Activated T-helper 1 cell treated with anti-CD3 and anti-CD28 coated beads, Interleukin-12 subunit alpha, Interleukin-12 subunit beta, Interleukin-2, Interleukin-4 antibody, amounts not matched to agents 30 ng/mL and 10 ng/mL and 1 ng/mL, durations not matched to agents 14 hours and 24 hours and 36 hours (primary cell): ENCODE measurements at places on chromosomes 16 and 17.

DNA sequence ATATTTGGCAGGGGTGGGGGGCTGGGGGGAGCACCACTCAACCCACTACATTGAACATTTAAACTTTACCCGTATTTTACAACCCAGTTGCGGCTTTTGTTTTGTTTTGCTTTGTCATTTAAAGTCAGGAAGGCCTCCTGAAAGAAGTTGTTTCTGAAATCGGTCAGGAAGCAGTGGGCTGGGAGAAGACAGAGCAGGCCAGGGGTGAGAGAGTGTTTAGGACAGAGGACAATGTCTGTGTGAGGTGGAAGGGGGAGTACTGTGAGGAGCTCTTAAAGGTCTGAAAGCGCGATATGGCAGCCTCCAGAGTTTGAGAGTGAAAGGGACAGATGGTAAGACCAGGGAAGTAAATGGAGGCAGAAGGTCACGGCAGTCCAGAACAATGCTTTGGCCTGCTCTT is 6.1 kb upstream of the WFIKKN2 start:
- DNase-seq, result no peak

DNA sequence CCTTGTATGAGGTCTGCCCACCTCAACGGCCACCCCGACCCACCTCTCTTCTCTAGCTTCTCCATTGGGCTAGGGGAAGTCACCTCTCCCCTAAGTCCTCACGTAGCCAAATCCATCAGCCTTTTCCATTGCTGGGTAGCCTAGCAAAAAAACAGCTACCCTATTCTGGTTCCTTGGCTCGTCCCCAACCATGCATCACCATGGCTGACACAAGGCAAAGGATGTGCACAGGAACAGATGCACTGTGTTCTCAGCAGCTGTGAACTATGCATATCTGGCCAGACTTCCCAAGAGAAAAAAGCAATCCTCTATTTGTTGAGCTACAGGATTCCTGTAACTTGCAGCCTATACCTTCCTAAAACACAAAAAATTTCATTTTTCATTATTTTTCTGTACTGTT is 22.0 kb upstream of the FLCN start:
- DNase-seq, result no peak

DNA sequence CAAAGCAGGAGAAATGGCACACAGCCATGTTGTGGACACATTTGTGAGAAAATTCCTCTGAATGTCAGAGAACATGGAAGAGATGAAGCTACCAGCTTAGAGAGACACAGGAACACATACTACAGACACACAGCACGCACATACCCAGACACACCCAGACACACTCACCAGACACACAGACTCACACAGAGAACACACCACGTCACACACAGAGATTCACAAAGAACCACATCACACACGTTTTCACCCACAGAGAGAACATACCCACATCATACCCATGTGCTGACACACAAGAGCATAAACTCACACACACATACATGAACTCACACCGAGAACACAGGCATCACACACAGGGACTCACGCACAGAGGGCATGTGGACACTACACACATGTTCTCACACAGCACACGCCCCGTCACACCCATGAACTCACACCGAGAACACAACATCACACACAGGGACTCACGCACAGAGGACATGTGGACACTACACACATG is 124.9 kb downstream of the METRNL start:
- DNase-seq, result peak; percentile 0

DNA sequence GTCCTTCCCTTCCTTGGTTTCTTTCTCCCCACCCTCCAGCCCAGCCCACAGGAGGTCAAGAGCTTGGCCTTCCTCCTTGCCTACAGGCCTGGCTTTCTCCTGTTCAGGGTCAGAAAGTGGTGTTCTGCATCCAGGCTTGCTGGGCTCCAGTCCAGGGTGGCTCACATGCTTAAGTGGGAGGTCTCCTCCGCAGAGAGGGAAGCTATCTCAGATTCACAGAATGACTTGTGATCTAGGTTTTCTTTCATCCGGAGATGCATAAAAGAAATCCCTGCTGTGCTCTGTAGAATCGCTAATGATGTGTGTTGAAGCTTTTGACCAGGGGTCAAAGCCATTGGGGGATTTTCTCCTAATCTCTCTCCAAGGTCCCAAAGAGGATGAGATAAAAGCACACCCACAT is 382.3 kb upstream of the EEF2KMT start:
- DNase-seq, result no peak

- no peak for DNase-seq
Measured at GRCh38 chr17:42050393-42051012, at the start of gene C17orf113. Gene C17orf113, minus strand, starts transcription at chr17:42050601. Its CDS starts 7,225 bp downstream, at chr17:42043376.

DNA sequence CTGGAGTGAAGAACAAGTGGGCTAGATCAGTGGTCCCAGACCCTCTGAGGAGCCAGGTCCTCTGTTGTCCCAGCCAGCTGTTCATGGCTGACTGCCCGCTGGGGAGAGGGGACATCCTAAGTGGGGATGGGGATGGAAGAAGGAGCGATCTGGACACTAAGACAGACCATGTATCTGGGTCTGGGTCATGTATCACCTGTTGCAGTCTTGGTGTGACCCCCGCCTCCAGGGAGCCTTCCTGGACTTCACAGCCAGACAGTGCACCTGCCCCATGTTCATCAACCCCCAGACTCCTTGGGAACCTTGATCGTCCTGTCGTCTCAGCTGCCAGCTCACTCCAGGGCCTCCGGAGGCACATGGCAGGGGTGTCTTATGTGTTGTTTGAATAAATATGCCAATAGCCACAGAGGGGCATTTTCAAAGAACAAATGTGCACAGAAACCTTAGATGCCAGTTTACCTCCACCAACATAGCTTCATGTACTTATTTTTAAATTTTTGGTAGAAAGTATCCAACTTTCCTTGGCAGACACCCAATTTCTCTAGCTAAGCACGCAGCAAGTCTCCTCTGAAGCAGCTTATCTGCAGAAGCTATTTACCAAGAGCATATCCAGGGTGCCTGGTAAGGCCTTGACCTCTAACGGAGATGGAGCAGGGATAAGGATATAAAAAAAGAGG is 43.2 kb downstream of the CRISPLD2 start:
- no peak for DNase-seq
